ENCODE measurements at places on chromosomes 1 and 21.

GRCh38 chr21:41180752-41181151, 12.8 kb downstream of the BACE2 start:
- DNase-seq: no peak

- no peak for DNase-seq
Observed at GRCh38 chr1:102185260-102185659, 188.5 kb upstream of the OLFM3 start.

DNA sequence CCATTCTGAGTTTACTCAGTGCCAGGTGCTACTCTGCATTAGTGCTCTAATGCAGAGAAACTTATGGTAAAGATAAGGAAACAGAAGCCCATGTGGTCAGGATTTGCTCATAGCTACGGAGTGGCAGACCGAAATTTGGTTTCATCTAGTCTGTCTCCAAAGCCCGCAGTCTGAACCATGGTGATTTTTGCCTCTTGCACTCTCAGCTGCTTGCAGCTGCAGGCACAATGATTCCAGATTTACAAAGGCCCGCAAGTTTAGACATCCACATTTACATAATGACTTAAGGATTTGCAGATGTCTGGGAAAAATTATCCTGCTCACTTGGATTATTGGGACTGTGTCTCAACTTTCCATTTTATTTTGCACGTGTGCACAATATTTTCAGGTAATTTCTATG, 161.3 kb upstream of the KCNJ6 start:
- DNase-seq: no peak

- DNase-seq: no peak
Observed at GRCh38 chr1:17709981-17710380, 45.2 kb upstream of the ACTL8 start.

GRCh38 chr1:162210196-162210595, 140.7 kb downstream of the NOS1AP start:
- no peak for DNase-seq

- no peak for DNase-seq
Observed at GRCh38 chr1:118918230-118918939, 69.8 kb downstream of the TBX15 start.

- no peak for DNase-seq
Observed at GRCh38 chr1:191615101-191615821, 543.0 kb upstream of the RGS18 start.

DNA sequence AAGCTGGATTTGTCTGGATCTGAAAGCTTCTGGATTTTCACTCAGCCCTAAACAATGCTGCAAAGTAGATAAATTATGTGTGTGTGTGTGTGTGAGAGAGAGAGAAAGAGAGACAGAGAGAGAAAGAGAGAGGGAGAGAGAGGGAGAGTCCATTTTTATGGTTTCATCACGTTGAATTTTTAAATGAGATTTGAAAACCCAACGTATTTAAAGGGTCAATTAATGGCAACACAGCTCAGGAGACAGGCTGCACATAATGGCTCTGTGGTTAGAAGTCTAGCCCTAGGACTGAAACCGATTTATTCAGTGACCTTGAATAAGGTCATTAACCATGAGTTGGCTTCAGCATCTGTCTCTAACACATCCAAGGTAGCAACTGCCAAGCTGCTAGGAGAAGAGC, 35.3 kb upstream of the FMN2 start:
- DNase-seq: no peak

DNA sequence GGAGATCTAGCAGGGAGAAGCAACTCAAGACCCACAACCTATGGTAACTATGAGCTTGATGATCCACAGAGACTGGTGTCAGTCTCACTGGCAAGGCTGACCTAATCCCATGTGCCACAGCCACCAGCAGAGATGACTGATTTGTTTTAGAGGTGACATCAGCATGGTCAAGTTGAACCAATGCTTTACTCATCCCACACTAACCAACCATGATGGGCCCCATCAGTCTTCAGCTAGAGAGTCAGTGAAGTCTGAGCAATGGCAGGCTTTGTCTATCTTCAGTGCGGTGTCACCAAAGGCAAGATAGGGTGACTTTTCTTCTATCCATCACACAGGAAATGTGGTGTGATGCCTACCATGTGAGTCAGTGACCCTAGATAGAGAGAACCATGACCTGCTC, 1470.7 kb downstream of the NCAM2 start:
- DNase-seq: no peak

GRCh38 chr1:111602974-111603373, 16.6 kb upstream of the RAP1A start:
- DNase-seq: no peak

GRCh38 chr1:151132335-151133017, 14.0 kb downstream of the SEMA6C start:
- no peak for DNase-seq

Measured in KBM-7 (cell line).